ENCODE measurements at places on chromosomes 11 and 22.
A peak's percentile ranks its signal among the peaks of the same experiment; 100 is the strongest.

GRCh38 chr11:75664389-75664788 is 4.4 kb downstream of the MAP6 start:
- no peak for DNase-seq

DNA sequence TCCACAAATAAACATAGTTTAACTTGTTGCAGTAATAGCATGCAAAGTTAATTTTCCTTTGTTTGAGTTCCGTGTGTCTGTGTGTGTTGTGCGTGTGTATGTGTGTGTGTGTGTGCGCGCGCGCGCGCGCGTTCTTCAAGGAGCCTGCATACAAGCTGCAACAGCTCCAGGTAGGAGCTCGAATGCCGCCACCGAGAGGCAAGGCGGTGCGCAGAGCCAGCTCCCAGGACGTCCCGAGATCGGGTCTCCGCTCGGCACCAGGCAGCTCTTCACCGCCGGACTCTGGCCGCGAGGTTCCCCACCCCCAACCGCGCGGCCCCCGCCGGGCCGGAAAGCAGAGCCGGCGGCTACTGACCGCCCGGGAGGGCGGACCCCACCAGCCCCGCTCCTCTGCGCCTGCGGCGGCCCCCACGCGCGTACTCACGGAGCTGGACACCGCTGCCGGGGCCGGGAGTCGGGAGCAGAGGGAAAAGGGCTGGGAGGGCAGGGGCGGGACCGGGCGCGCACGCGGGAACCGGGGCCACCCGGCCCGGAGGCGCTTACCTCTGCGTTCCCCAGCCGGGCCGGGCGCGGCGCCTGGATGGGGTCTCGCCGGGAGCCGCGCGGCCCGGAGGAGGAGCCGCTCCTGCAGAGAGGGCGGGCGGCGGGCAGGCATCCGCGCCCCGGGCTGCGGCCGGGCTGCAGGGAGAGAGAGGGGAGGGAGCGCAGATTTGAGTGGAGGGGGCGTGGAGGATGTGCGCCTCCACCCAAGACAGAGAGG is 40.4 kb upstream of the AKIP1 start:
- DNase-seq, result no peak

DNA sequence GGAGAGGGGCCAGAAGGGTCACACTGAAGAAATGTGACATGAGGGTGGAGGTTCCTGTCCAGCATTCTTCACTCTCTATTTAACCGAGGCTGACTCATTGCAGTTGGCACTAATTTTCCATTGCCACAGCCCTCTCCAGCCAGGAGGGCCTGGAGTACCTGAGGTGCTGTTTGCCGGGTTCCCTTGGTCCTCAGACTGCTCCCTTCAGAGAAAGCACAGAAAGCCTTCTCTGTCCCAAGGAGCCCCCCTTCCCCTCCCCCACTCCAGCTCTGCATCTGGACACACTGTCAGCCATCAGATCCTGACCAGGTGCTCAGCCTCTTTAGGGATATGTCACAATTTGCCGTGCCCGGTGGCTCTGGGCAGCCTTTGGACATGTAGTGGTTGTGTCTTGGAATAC is 3.2 kb upstream of the C11orf91 start:
- DNase-seq, result peak; percentile 68

DNA sequence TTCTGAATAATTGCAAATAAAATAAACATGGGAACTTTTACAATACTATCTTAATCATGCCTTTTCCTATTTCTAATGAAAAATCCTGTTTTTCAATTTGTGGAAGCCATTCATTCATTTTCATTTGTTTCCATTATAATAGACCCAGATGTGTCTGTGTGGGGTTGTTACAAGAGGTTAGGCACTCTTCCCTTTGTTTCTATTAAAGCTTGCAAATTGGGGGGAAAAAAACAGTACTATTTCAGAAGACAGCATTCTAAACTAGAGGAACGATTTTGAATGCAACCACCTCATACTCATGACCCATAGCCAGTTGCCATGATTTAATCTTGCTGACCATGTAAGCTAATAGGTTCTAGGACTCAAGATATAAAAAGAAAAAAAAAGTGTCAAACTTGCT is 175.5 kb downstream of the SOX6 start:
- DNase-seq, result no peak

DNA sequence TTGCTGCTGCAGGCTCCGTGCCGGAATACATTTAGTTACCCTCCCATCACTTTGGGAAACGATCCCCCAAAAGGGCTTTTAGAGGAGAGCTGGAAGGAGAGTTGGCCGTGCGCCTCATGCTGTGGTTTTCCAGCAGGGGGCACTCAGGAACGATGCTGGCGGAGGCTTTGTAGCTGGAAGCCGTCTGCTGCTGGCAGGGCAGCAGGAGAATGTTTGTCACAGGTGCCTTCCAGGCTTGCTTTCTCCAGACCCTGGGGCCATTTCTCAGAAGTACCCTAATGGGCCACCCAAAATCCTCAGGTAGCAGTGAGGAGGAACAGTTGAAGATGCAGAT is 30.0 kb upstream of the CABP7 start:
- DNase-seq, result no peak

DNA sequence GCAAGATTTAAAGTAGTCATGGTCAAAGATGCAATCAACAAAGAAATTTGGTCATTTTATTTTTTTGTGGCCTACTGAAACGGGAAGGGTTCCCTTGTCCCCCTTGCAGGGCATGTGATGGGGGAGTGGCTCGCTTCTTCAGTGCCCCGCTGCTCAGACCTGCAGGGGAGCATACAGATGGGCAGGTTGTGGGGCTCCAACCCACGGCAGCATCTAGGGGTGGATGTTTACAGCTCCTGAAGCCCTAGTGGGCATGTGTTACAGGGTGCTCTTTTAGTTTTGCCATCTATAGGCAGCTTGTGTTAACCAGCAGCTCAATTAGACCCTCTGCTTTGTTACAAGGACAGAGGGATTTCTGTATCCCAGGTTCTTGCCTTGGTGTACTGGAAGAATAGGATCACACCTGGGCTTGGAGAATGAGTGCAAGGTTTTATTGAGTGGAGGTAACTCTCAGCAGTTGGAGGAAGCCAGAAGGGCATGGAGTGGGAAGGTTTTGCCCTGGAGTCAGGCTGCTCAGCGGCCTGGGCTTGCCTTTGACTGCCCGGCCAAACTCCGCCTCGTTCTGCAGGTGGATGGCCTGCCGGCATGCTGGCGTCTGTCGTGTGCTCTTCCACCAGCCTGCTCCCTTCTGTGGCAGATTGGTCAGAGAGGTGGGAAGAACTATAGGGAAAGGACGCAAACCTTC is 9.4 kb downstream of the GSTP1 start:
- DNase-seq, result no peak

- no peak for DNase-seq
These were observed 11.1 kb upstream of the LDLRAD3 start for GRCh38 chr11:35932681-35933319.

- DNase-seq, result no peak
These were observed 1.0 kb upstream of the TRIM44 start for GRCh38 chr11:35661534-35661933.

- no peak for DNase-seq
These were observed 845 bp downstream of the MPPED2 start for GRCh38 chr11:30585125-30585891.

GRCh38 chr22:45971408-45972028 is 5.4 kb downstream of the WNT7B start:
- DNase-seq, result no peak

GRCh38 chr11:126113515-126113957 is 50.9 kb upstream of the CDON start:
- peak; percentile 51 for DNase-seq

- no peak for DNase-seq
These were observed 588 bp downstream of the TSPAN32 start for GRCh38 chr11:2302306-2302895.

- no peak for DNase-seq
These were observed 702.4 kb upstream of the LRRC4C start for GRCh38 chr11:42161886-42162285.

DNA sequence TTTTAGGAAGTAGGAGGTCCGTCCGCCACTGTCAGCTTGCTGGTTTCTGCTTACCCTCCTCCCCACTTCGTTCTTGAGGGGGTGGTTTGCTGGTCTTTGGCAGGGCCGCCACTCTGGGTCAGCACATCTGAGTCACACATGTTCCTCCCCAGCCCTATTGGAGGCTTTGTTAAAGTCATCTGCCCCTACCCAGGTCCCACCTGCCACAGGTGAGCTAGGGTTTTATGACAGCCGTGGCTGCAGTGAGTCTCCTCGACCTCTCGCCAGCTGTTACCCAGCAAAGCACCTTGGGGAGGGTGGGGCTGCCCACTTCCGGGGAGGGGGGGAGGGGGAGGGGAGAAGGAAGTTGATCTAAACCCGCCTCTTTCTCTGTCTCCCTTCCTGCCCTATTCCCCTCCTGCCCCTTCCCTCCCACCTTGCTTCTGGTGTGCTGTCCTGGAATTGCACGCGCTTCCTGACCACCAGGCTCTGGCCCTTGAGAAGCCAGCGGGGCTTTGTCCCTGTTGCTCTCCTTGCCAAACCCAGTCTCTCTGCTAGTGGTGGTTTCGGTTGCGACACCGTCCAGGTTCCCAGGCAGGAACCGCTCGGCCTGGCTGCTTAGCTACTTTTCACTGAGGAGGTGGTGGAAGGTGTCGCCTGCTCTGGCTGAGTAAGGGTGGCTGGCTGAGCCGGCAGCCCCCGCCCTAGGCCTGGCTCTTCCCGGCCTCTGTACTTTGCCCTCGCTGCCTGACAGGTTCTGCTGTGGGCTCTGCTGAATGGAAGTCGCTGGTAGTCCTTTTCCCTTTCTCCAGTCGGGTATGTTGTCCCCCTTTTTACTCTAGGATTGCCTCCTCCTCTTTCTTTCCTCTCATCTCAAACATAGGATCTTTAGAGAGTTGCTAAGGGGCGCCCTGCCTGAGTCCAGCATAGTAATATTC is 28.5 kb downstream of the RCOR2 start:
- DNase-seq, result no peak

DNA sequence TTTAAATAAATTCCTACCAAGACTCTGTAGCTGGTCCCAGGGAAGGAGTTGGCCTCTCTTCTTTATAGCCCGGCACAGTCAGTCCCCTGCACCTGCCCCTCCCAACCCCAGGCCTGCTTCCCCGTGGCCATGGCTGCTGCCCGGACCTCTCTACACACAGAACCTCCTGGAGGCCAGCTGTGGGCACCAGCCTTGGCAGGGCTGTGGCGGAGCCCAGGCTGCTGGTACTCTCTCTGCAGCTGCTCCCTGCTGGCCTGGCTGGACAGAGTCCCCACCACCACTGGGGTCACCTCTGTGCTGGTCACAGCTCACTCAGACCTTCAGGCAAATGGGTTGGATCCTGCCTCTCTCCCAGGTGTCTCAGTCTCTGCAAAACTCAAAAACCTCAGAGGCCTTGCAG is 69.3 kb downstream of the LRP5 start:
- DNase-seq, result no peak

DNA sequence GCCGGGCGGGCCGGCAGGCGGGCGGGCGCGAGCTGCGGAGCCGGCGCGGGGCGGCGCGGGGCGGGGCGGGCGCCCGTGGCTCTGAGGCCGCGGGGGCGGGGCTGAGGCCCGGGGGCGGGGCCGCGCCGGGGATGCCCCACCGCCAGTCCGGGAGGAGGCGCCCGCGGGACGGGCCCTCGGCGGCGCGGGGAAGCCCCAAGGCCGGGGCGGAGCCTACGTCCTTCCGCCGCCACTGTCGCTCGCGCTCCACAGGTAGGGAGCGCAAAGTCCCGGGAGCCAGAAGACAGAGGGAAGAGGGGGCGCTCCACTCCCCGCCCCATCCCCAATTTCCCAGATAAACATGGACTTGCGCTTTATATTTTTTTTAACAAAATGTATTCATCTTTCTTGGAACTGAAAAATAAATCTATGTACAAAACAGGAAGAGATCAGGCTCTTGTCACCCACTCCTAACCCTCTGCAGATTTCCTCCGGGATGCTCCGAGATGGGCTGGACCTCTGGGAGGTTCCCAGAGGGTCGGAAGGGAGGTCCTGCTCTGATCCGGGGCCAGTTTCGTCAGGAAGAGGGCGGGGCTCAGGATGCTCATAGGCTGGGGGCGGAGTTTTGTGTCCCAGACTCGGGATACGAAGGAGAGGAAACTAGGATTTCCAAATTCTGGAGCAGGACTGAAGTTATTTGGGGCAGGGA is at the start of gene MAP4K2:
MAP4K2 (minus strand) TSS at position 57 of the 688 bp plus-strand sequence. CDS start 65 bp downstream, outside the sequence.
- peak; percentile 70 for DNase-seq

GRCh38 chr11:76161261-76161961 is 44.9 kb downstream of the WNT11 start:
- DNase-seq, result no peak

GRCh38 chr22:31106731-31107177 is 614 bp downstream of the SELENOM start:
- DNase-seq, result no peak

GRCh38 chr11:93034031-93034722 is 64.7 kb downstream of the MTNR1B start:
- DNase-seq, result no peak

DNA sequence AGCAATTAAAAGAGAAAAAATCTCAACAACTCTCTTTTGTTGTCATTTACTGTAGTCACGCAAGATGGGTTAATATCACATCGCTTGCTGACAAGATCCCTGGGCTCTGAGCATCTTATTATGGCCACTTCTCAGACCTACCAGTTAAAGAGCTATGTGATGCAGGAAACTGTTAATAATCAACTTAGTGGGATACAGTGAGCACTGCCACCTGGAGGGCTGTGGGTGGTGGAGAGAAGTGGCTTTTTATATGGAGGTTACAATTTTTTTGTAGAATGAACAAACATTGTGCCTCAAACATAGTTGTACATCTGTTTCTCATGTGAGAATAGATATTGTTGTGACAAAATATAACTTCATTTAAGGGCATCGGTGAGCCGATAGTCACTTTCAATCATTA is 181.0 kb downstream of the TENM4 start:
- no peak for DNase-seq

GRCh38 chr11:65266210-65266609 is 4.4 kb downstream of the POLA2 start:
- DNase-seq, result no peak

- no peak for DNase-seq
These were observed 1060.8 kb downstream of the OPCML start for GRCh38 chr11:132471466-132471865.

DNA sequence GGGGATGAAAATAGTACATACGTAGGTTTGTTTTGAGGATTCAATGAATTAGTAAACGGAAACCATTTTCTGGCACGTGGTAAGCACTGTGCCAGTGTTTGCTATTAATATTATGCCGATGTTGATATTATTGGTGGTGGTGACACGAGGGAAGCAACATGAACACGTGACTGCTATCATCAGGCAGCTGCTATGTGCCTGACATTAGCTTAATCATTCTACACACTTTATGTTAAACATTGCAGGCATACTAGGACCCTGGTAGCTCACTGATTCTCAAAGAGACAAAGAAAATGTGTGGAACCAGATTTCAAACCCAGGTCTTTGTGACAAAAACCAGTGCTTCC is 656 bp downstream of the SRRD start:
- no peak for DNase-seq

Data from Panc1 (cell line).